CD4-positive, alpha-beta T cell treated with Interleukin-2 at 100 ng/mL for 4 hours (primary cell): ENCODE measurements at places on chromosomes 16 and 17.

GRCh38 chr17:35969558-35970380 is 11.5 kb downstream of the CCL16 start:
- peak; percentile 79 for DNase-seq

DNA sequence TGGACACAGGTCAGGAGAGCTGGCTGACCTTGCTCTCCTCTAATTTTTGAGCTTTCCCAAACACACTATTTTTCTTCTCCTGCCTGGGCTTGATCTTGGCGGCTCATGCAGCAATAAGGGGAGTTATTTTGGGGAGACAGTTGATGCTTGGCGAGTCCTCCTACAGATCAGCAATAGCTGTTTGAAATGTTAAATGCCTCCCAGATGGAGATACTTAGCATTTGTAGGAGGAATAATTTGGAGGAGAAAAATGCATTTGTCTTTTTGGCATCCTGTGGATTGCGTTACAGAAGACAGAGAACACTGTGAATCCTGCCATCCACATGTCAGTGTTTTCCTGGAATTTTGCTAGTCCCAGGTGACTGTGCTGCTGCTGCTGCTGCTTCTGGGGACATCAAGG is 328.0 kb upstream of the XYLT1 start:
- DNase-seq = no peak

DNA sequence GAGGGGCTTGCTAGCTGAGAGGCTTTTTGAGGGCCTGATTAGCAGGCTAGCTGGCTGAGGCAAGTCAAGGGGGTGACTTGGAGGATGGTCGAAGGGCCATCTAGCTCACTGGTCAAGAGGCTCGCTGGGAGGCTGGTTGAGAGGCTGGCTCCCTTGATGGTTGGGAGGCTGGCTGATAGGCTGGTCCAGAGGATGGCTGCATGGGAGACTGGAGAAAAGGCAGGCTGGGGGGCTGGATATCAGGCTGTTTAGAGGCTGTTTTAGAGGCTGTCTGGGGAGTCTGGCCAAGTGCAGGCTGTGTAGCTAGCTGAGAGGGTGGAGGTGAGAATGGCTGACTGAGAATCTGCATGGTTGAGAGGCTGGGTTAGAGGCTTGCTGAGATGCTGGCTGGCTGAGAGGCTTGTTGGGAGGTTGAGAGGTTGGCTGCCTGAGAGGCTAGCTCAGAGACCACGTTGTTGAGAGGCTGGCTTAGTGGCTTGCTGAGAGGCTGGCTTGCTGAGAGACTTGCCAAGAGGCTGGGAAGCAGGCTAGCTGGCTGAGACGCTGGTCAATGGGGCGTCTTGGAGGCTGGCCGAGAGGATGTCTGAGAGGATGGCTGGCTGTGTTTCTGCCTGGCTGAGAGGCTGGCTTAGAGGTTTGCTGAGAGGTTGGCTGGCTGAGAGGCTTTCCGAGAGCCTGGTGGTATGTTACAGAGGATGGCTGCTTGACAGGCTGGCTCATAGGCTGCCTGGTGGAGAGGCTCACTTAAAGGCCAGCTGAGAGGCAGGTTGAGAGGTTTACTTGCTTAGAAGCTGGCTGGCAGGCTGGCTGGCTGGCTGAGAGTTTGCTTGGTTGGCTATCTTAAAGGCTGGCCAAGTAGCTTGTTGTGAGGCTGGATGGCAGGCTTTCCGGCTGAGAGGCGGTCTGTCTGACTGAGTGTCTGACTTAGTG is 36.6 kb upstream of the ACSM2B start:
- DNase-seq = no peak

DNA sequence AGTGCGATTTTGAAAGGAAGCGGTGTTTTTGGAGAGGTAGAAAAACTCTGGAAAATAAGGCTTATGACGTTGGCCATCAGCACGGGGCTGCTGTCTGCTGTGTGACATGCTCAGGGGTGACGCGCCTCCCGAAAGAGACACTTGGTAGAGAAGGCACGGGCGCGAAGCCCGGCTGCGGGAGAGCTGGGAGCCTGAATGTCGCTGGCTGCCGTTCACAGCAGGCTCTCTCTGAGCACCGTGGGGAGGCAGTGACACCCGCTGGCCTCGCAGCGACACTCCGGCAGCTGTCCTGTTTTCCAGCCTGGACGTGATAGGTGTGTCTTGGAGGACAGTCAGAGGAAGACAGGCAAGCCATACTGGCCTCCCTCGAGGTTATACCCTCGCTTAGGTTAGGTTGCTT is 759.1 kb upstream of the RBFOX1 start:
- DNase-seq = no peak

DNA sequence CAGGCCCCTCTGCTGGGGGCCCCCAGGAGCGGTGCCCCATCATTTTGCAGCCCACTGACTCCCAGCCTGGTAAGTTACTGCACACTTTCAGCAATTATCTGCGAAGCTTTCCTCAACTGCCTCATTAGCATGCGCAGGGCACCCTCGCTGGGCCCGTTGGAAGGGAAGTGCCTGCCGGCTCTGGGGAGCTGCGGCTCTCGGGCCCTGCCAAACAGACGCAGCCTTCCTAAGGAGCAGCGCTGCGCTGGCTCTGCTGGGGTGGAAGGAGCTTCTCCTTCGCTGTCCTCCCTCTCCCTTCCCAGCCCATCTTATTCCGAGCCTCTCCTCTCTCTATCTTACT is 71.0 kb downstream of the RBBP6 start:
- no peak for DNase-seq

GRCh38 chr16:48829336-48830310 is 219.6 kb upstream of the N4BP1 start:
- no peak for DNase-seq

- no peak for DNase-seq
Measured at GRCh38 chr16:85621698-85622428, 8.7 kb downstream of the GSE1 start.

- no peak for DNase-seq
Measured at GRCh38 chr16:62059527-62059926, 23.3 kb upstream of the CDH8 start.

DNA sequence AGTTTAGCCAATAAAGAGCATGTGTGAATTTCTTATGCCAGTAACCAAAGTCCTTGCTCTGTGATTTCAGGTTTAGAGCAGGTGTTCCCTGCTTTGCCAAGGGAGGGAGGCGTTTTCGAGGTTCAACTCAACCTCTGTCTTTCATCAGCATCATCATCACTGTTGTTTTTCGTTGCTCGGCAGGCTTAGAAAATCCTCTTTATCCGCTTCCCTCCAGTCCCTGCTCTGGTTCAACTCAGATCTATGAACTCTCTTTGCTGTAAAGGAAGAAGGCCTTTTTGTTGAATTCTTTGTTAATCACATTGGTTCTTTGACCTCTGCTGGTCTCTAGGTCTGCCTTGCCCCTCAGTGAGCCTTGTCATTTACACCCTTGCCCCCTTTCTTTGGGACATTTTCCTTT is 243.9 kb upstream of the RBFOX1 start:
- DNase-seq = no peak

- DNase-seq = no peak
Measured at GRCh38 chr16:85451641-85452363, 161.3 kb upstream of the GSE1 start.

DNA sequence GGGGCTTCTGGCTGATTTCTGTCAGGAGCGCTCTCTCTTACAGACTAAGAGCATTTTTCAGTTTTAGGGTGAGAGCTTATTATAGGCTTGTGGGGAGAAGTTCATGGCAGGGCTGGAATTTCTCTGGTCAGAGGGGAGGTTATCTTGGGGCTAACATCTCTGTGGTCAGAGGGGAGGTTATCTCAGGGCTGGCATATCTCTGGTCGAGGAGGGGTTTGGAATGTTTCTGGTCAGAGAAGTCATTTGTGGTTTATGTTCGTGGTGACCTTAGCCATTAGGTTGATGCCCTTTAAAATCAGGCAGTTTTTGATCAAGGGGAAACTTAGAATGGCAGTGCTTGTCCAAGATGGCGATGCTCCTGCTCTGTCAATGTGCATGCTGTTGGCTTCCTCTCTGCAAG is 10.8 kb upstream of the USP31 start:
- no peak for DNase-seq

DNA sequence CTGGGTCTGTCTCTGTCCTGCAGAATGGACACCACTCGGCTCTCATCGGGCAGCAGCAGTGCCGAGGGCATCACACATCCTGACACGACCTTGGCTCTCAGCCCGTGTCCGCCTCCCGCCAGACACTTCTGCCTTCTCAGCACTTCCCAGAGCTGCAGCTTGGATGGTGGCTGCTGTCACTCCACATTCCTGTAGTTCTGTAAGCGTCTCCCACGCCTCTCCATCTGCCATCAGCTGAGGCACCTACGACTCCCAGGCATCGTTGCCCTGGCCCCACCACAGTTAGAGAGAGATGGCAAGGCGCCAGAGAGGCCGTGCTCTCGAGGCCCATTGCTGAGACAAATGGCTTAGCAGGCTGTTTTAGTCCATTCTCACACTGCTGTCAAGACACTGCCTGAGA is 195.9 kb upstream of the CHMP6 start:
- no peak for DNase-seq

DNA sequence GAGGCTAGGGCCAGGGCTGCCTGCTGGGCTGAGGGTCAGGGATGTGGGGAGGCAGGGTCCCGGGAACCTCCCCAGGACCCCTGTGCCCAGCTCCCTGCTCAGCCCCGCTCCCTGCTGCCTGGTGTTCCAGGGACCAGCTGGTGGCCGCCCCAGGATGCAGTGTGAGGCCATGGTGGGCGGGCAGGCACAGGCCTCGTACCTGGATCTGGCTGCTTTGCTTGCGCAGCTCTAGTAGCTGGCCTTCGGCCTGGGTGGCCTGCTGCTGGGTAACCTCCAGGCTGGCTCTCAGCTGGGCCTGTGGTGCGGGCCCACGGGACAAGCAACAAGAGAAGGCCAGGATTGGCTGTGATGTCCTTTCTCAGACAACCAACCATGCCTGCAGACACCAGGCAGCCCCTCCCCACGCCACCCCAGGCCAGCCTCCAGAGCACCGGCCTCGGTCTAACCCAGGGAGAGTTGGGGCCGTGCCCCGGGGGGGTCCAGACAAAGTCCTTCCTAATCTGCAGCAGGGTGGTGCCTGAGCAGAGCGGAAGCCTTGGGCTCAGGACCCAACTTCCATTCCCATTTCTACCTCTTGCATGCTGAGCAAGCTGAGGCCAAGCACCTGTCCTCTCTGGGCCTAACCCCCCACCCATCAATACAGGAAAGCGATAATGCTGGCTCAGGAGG is 4.1 kb downstream of the TRIM65 start:
- DNase-seq = no peak

GRCh38 chr17:77422104-77422747 is 281.5 kb downstream of the SEC14L1 start:
- DNase-seq = no peak

GRCh38 chr16:69523566-69524305 is 42.0 kb upstream of the NFAT5 start:
- DNase-seq = no peak

DNA sequence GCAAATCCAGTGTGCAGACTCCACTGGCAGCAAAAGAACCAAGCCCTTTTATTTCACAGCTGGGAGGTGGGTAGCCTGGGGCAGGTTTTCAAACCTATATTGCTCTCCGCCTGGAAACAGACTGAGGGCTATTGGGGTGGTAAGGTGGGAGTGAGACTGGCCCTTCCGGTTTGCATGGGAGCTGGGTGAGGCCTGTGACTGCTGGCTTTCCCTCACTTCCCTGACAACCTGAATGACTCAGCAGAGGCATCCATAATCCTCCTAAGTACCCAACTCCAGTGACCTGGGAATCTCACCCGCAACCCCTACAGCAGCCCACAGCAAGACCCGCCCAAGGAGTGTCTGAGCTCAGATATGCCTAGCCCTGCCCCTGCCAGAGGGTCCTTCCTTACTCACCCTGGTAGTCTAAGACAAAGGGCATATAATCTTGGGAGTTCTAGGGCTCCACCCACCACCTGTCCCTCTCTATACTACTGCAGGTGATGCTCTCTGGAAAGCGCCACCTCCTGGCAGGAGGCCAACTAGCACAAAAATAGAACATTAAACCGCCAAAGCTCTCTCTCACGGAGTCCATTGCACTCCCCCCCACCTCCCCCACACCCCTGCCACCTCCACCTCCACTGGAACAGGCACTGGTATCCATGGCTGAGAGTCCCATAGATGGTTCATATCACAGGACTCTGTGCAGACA is 602.0 kb upstream of the C16orf82 start:
- no peak for DNase-seq

GRCh38 chr17:82603981-82604448 is 44.2 kb downstream of the WDR45B start:
- no peak for DNase-seq

DNA sequence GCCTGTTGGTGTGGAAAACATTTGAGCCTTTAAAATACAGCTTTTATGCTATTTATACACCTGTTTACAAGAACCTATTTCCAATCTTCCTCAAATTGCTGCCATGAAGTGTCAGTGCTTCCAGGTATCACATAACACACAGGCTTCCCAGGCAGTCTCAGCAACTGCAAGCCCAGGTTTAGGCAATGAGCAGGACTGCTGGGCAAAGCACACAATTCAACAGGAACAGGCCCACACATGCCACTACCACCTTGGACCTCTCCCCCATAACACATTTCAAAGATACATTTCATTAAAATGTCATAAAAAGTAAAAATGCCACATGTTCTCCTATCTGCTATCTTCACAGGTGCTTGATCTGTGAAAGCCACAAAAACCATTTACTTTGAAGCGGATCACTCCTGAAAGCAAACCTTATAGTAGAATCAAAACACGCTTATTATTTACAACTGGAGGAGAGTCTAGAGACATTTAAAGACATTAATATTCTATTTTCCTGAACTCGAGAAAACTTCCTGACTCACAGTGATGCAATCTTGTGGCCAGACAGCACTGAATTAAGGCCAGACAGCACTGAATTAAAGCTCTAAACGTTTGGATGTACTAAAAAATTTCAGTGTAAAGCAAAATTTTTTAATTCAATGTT is 31.5 kb downstream of the ANKFY1 start:
- DNase-seq = peak; percentile 17

DNA sequence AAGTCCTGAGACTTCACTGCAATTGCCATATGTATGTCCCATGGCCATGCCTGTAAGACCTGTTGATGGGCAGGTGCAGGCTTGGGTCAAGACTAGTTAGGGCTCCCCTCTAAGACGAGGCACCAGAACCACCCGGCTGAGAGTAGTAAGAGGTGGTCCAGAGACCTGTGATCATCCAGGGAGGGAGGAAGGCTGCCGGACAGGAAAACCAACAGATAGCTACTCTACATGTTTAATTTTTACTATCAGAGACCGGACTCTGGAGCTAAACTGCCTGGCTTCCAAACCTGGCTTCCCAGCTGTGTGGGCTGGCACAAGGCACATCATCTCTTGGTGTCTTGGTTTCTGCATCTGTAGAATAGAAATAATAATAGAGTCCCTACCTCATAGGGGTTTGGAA is 73.0 kb downstream of the ERCC4 start:
- DNase-seq = no peak

DNA sequence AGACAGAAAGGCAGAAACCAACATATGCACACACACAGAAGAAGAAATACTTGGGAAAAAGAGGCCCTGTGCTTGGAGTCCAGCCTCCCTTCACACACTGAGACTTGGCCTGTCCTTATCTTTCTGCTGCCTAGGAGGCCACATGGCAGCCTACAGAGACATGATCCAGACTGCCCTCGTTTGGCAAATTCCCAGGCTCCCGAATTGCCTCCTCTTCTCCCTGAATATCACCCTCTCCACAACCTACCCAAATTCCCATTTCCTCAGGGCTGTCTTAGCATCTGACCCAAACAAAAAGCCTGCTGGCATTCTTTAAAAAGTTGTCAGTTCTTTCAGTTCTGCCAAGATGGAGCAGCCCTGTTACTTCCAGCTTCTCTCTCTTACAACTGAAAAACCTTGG is 59.8 kb downstream of the DNAH17 start:
- no peak for DNase-seq

- DNase-seq = no peak
Measured at GRCh38 chr17:64632606-64633005, 29.5 kb downstream of the SMURF2 start.
